Stimulated activated naive CD8-positive, alpha-beta T cell treated with anti-CD3 and anti-CD28 coated beads, Interleukin-15, Interleukin-2, amounts not matched to agents 100 U/mL and 50 U/mL, for 24 hours (primary cell): ENCODE measurements at places on chromosomes 16 and 17.

DNA sequence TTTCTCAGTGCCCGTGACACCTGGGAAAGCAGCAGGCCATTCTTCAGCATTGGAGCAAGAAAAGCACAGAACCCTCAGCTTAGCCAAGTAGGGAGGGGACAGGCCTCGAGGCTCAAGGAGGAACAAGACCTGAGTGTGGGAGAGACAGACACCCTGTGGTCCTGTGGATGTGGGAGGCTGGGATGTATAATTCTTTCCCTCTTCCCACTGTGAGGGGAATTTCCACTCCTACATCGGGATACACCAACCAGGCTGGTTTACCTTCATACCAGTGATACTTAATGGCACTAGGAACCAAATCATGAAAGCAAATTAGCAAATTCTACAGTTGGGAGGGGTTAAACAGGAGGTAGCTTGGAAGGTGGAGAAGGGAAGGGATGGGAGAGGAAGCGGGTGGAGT lies 41.7 kb downstream of the LYRM1 start:
- no peak for DNase-seq

GRCh38 chr16:12541672-12542071 lies 262.0 kb downstream of the CPPED1 start:
- DNase-seq = no peak

- no peak for DNase-seq
Measured at GRCh38 chr17:28563475-28563874, 7.8 kb downstream of the PIGS start.

GRCh38 chr16:81697616-81698309 lies 81.3 kb upstream of the PLCG2 start:
- DNase-seq = no peak

GRCh38 chr17:75785016-75785890 lies 647 bp downstream of the UNK start:
- peak; percentile 93 for DNase-seq

- no peak for DNase-seq
Measured at GRCh38 chr17:37239690-37240334, 136.0 kb upstream of the C17orf78 start.
